PC-3 (cell line): ENCODE measurements at places on chromosomes 2 and 18. TPM values are rescaled to one million over a fixed set of nuclear protein-coding genes. Genes with fewer than 3 reads are reported as not detected.

The NT5C1B gene
- total RNA-seq, result not detected in 2 replicates

GRCh38 chr2:230879891-230880290 is 15.1 kb downstream of the ITM2C start:
- no peak for DNase-seq
- no peaks in the 10 kb centered on the region for H3K27me3 ChIP-seq
- H3K27ac ChIP-seq, result no peak overlapping the region
- H3K4me1 ChIP-seq, result no peaks in the 10 kb centered on the region

DNA sequence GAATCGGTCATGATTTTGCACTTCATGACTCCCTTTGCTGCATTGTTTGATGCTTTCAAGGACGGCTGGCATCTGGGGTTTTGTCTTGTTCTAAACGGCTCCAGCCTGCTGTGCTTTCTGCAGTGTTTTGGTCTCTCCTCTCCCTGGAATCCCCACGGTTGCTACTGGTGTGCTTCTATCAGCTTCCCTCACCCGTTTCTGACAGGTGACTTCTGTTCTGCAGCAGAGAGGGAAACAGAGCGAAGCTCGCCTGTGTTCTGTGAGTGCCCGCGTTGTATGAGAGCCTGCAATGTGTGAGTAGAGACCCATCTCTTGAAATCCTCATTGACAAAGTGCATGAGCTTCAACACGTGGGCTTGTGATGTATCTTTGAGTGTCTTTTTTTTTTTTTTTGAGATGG is 102.8 kb downstream of the DCDC2C start:
- peaks cover 4% of the 10 kb centered on the region; the same call in 1 of the 2 replicates for H3K27me3 ChIP-seq
- H3K4me1 ChIP-seq, result no peaks in the 10 kb centered on the region
- no peak for DNase-seq
- no peak overlapping the region for H3K4me3 ChIP-seq
- no peak overlapping the region for H3K27ac ChIP-seq

DNA sequence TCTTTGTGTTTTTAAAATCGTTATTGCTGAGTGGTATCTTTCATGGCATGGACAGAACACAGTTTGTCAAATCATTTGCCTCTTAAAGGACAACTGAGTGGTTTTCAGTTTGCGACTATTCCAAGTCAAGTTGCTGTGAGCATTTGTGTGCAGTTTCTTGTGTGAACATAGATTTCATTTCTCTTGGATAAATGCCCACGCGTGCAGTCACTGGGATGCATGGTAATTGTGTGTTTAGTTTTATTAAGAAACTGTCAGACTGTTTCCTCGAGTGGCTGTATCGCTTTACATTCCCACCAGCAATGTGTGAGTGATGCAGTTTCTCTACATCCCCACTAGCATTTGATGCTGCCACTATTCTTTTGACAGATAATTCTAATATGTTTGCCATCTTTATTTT is 154.0 kb upstream of the ARL4C start:
- no peaks in the 10 kb centered on the region for H3K4me1 ChIP-seq
- no peak for DNase-seq
- no peaks in the 10 kb centered on the region for H3K36me3 ChIP-seq
- H3K27ac ChIP-seq, result no peak overlapping the region

DNA sequence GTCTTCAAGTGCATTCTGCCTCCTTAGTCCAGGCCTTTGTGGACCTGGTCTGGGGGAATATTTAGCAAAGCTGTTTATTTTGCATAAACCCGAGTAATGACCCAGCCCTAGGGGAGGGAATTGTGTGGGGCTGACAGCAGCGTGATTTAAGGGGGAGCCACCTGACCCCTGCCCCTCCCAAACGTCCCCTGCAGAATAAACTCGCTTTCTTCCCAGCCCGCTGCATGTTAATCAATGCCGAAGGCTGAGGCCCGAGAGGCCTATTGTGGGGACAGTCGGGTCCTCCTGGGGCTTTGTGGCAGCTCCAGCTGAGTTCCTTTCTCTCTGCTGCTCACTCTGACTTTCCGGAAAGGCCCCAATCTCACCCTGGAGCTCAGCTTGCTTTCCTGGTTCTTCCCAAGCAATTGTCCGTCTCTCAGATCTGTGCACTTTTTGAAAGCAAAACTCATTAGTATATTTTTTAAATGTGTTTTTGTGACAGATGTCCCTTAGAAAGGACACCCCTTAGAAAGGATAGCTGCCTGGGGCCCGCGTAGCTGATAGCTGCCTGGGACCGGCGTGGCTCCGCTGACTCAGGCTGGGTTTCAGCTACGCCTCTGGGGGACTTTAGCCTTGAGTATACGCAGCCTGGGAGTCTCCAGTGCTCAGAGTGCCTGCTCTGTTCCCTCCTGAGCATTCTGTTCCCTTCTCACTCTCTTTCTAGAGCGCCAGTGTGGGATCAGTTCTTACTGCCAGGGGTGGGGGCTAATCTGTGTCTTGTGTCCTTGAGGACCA is 158.3 kb downstream of the GLI2 start:
- no peak for DNase-seq
- no peaks in the 10 kb centered on the region for H3K4me1 ChIP-seq
- no peaks in the 10 kb centered on the region for H3K27me3 ChIP-seq
- no peak overlapping the region for H3K4me3 ChIP-seq
- H3K27ac ChIP-seq, result no peak overlapping the region

DNA sequence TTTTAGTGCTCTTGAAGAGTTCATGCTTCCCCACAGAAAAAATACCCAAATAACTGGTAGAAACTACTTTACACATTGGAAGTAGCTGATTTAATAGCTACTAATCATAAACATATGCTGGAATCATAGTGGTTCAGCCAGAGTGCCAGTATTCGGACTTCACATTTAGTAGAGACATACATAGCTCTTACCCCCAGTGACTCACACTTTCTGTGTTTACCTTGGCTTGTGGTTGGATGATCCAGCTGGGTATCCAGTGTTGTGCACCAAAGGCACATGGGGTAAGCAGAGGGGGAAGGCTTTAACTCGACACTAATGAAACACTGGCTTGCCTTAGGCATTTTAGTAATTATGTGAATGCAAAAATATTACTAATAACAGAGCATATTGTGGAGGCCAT is 18.1 kb downstream of the ARHGAP28 start:
- peak overlapping the region; percentile 46 for H3K27ac ChIP-seq
- no peaks in the 10 kb centered on the region for H3K27me3 ChIP-seq
- DNase-seq, result peak; percentile 95
- H3K4me1 ChIP-seq, result peaks cover 31% of the 10 kb centered on the region
- no peak overlapping the region for H3K4me3 ChIP-seq
